ENCODE measurements at places on chromosomes 4 and X. TPM values are rescaled to one million over a fixed set of nuclear protein-coding genes. Genes with fewer than 3 reads are reported as not detected.

DNA sequence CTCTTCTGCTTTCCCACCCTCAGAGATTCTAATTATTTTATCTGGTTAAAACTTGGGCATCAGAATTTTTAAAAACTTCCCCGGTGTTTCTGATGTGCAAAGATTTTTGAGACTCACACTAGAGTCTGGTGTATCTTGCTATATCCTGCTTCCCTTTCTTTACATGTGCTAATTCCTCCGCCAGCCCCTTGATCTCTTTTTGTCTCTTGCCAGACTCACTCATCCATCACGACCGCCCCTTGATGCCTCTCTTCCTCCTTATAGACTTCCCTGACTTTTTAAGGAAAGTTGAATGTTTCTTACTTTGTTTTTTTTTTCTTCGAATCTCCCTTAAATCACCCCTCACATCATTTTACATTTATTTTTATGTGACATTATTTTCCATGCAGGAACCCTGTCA, 274.9 kb upstream of the PITX2 start:
- DNase-seq = no peak

The SPP1 gene
- total RNA-seq = 11.0 TPM

The ABCG2 gene
- 3.1 TPM for total RNA-seq

DNA sequence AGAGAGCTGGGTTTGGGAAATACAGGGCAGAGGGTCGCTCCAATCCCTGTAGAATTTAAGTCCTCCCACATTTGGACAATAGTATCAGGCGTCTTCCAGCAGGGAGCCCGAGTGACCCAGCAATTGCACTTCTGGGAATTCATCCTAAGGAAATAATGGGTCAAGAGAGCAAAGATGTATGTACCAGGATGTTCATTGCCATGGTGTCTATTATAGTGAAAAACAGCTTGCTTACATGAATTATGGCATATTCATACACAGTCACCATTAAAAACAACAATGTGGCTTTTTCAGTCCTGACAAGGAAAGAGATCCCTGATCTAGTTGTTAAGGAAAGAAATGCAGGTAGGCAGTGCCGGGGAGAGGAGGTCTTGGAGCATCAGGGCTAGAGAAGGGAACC, 167.7 kb downstream of the PJA1 start:
- no peak for DNase-seq

The SLC6A14 gene
- total RNA-seq = not detected
